ENCODE measurements at places on chromosomes 2 and 18.

DNA sequence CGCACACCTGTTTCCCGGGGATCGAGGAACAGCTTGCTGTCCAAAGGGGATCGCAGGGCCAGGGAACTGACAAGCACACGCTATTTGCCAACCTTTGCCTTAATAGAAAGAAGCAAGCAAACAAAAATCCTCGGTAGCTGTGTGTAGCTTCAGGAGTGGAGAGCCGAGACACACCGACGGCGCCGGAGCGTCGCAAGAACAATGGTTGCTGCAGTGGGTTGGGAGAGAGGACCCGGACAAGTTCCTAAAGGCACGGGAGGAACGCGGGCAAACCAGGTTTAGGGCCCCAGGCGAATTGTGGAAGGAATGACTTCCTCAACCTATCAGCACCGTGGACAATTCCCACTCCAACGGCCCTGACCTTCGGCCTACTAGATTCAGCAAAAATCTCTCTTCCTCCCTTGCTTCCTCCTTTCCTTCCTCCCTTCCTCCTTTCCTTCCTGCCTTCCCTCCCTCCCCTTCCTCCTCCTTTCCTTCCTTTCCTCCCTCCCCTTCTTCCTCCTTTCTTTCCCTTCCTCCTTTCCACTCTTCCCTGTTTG is 4.9 kb upstream of the NEUROD1 start:
- DNase-seq, result no peak

DNA sequence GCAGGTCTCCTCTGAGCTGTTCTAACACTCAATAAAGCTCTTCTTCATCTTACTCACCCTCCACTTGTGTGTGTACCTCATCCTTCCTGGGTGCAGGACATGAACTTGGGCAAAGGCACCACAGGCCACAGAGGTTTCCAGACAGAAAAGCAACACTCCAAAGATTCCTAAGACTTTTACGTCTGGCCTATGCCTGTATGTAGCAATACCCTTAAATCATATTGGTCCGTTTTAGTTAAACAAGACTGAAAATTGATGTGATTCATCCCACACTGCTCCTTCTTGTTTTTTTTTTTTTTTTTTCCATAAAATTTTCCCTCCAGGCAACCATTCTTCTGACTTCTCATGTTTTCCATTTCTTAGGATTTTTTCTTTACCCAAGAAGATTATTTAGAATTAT is 404.3 kb downstream of the PID1 start:
- no peak for DNase-seq

GRCh38 chr2:218431878-218432277 is 13.0 kb downstream of the VIL1 start:
- no peak for DNase-seq

GRCh38 chr18:76142611-76143010 is 352.4 kb downstream of the ZNF516 start:
- DNase-seq, result no peak

DNA sequence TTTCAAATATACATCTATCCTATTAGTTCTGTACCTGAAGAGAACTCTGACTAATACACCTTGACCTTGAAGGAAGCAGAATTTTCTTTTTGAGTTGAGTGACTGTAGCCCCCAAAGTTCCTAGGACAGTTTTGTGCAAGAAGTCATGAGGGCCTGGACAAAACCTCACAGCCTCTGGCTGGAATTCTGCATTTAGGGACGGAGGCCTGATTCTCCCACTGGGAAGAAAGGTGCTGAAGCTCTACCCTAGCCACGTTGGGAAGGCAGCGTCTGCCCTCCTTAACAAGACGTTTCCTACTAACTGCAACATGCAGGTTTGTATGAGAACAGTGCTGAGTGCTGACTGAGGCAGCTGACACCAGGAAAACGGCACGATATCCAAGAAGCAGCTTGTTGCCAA is 74.4 kb upstream of the ZCCHC2 start:
- no peak for DNase-seq

- no peak for DNase-seq
Measured at GRCh38 chr2:3466966-3467365, 52.4 kb downstream of the ADI1 start.
